ENCODE measurements at places on chromosomes 5 and 9. TPM values are rescaled to one million over a fixed set of nuclear protein-coding genes. Genes with fewer than 3 reads are reported as not detected.

Gene TAS2R1
- polyA plus RNA-seq: not detected

Gene ANGPTL2
- 34.2 TPM for polyA plus RNA-seq

Gene IRX1
- 36.5 TPM for polyA plus RNA-seq

Gene CD274
- polyA plus RNA-seq: 1.0 TPM

Gene CYLC2
- polyA plus RNA-seq: not detected

GRCh38 chr5:54084696-54085095, 225.7 kb downstream of the ARL15 start:
- DNase-seq: no peak

GRCh38 chr5:24215114-24215513, 429.7 kb downstream of the CDH10 start:
- no peak for DNase-seq

DNA sequence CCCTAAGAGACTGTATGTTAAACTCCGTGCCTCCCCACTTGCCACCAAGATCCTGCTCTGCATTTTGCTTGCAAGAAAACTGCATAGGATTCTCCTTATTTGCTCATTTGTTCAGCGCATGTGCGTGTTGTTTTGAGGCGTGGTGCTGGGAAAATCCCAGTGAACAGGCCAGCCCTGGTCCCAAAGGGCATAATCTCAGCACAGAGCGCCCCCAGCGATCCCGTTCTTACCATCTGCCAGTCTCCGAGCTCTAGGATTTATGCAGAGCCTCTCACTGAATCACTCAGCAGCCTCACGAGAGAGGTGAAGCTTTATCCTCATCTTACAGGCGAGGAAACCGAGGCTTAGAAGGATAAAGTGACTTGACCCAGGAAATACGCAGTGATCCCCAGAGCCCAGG, 11.5 kb downstream of the PRRX2 start:
- no peak for DNase-seq

GRCh38 chr5:173774271-173774761, 113.8 kb upstream of the CPEB4 start:
- no peak for DNase-seq

DNA sequence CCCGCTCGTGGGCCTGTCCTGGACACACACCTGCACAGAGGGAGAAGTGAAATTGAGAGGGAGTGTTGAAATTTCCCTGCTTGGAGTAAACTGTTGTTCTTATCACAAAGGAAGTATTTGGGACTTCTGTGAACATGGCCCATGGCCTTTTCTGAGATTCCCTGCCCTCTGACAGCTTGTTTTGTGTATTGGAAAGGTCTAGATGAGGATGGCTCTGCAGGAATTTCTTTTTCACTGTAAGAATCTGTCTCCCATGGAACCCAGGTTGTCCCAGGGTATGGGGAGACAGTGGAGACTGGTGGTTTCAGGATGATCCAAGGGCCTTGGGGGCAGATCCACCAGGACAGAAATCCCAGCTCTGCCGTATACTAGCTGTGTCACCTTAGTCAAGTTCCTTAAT, 121.8 kb downstream of the ARHGAP26 start:
- no peak for DNase-seq

GRCh38 chr9:91807643-91808246, 142.3 kb downstream of the ROR2 start:
- no peak for DNase-seq

- DNase-seq: no peak
These were observed 95.0 kb downstream of the MRPL36 start for GRCh38 chr5:1704676-1705075.

- DNase-seq: no peak
These were observed 10.4 kb upstream of the TCF7 start for GRCh38 chr5:134103998-134104654.

All from left lung (tissue), 14 donors.